ENCODE measurements at places on chromosomes 3 and 15.
A peak's percentile ranks its signal among the peaks of the same experiment; 100 is the strongest.

DNA sequence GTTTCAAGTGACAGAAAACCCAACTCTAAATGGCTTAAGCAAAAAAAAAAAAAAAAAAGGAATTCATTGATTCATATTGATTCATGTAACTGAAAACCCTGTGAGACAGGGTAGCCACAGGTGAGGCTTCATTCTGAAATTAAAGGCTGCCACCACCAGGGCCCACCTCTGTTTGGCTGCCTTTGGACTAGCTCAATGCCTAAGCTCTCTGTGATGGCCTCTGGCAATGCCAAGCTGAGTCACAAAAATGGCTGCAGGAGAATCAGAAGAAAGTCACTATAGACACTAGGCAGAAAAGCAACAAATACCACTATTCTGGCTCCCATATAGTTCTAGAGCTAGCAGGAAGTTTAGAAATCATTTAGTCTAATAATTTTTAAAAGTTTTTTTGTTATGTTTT lies 38.2 kb upstream of the GYG1 start:
- no peak for DNase-seq

DNA sequence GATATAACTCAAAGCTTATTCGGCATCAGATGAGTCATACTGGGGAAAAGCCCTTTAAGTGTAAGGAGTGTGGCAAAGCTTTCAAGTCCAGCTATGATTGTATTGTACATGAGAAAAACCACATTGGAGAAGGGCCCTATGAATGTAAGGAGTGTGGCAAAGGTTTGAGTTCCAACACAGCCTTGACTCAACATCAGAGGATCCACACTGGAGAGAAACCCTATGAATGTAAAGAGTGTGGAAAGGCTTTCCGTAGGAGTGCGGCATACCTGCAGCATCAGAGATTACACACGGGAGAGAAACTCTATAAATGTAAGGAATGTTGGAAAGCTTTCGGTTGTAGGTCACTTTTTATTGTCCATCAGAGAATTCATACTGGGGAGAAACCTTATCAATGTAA lies 7.5 kb downstream of the ZNF621 start:
- DNase-seq = no peak

- DNase-seq = no peak
Measured at GRCh38 chr3:99578339-99578970, 59.9 kb upstream of the COL8A1 start.

DNA sequence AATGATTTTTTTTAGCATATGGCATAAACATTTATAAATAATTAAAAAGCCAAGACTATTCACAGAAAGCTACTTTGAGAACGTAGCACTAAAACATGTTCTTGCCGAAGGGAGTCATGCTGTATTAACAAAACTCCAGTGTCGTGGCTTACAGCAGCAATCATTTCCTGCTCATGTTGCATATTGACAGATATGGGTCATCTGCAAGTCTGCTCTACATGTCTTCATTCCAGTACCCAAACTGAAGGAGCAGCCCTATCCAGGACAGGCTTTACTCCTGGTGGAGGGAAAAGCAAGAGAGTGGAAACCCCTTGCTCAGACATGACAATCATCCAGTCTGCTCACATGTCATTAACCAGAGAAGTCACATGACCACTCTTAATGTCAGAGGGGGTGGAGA lies 87.6 kb downstream of the NEK11 start:
- DNase-seq = no peak

- DNase-seq = no peak
Measured at GRCh38 chr3:71512544-71512943, 71.0 kb downstream of the FOXP1 start.

DNA sequence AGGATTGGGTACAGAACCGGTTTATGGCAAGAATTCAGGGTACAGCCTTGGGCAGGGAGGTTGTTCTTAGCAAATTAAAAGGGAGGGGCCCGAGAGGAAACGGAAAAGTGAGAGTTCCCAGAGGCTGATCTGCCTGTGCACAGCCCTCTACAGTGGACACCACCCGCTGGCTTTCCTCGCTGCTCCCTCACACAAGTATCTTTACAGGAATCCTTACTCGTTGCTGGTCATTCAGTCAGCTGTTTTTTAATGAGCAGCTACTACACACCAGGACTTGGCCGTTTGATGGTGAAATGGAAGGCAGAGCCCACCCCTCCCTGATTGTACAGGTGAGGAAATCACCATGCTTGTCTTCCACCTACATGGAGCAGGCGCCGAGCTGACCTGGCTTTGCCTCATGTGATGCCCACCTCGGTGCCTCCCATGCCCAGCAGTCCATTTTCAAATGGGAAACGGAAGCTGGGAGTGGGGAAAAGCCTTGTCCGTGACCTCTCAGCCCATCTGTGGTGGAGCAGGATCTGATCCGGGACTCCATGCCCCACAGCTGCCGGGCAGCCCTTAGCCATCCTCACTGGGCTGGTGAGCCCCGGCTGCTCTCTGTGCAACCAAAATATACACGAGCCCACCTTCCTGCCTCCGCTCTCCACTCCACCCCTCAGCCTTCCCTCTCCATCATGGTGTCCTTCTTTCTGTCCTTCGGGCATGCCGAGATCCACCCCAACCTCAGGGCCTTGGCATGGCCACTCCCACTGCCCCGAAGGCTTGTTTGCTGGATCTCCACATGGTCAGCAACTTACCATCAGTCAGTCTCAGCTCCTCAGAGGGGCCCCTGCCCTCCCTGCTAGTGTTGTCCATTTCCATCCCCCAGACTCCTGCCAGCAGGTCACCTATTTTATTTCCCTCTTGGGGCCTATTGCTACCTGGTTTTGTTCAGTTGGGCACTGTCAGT lies 33.3 kb upstream of the FGD5 start:
- DNase-seq = no peak

DNA sequence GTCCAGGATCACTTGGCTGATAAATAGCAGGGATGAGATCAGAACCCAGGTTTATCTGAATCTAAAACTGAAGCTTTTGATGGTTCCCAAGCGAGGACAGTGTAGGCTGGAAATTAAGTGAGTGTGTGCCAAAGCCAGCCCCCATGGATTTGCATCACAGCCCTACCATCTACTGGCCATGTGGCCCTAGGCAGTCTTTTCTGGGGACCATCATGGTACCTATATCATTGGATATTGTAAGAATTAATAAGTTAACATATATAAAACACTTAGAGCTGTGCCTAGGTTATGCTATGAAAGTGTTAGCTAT lies 32.8 kb upstream of the SSR3 start:
- DNase-seq = no peak

DNA sequence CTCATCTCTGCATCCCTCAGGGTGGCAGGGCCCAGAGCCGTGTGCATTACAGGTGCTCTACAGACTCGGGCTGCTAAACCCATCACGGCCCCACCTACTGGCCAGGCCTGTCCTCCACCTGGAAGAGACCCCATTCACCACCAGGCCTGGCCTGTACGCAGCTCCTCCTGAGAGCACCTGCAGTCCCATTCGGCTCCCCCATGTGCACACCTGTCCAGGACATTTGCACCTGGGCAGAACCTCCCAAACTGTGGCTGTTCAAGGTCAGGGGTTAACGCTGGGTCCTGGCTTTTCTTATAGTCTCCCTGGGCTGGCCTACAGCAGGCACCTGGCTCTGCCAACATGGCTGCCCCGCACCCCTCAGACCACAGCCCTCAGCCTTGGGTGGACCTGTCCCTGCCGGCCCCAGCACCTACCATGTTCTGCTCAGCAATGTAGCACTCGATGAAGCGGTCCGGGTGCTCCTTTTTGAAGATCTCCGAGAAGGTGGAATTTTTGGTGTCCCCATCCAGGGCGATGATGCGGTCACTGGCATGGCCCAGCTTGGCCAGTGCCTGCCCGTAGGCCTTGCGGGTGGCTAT lies 25.7 kb downstream of the TKT start:
- DNase-seq = no peak

GRCh38 chr15:88803241-88803919 lies at the start of gene ACAN:
Gene ACAN (plus strand): TSS chr15:88803436. CDS start chr15:88836207, 32,771 bp downstream.
- DNase-seq = no peak

DNA sequence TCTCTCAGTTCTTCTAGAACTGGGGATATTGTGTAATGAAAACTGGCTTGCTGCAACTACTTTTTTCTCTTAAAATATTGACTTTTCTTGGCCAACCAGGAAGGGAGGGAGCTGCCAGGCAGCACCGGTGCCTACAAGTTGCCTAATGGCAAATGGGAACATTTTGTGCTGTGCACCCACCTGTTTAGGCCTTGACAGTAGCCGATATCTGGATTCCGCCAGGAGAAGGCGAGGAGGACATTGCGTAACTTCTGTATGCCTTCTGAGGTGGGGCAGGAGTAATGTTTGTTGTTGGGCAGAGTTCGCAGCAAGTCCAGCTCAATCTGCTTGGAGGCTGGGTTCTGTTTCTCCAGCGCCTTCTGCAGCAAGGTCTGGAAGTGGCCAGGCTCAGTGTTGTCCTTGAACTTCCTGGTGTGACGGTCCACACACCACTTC lies 64.9 kb downstream of the TBC1D2B start:
- no peak for DNase-seq

GRCh38 chr3:63559884-63560283 lies 92.6 kb upstream of the SNTN start:
- DNase-seq = no peak

DNA sequence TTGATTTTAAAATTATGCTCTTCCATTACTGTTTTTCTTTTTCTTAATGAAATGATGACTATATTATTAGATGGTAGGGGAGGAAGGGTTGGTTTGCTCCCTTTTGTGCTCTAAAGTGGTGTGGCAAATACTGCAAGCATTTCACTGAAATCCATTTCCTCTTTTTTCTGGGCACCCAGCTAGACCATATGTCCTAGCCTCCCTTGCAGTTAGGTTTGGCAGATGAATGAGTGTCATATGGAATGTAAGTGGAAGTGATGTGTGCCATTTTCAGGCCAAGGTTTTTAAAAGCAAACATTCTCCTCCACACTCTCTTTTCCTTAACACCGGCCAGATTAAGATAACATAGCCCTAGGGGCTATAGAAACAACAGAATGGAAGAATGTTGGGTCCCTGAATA lies 363.0 kb downstream of the FGF12 start:
- DNase-seq = no peak

DNA sequence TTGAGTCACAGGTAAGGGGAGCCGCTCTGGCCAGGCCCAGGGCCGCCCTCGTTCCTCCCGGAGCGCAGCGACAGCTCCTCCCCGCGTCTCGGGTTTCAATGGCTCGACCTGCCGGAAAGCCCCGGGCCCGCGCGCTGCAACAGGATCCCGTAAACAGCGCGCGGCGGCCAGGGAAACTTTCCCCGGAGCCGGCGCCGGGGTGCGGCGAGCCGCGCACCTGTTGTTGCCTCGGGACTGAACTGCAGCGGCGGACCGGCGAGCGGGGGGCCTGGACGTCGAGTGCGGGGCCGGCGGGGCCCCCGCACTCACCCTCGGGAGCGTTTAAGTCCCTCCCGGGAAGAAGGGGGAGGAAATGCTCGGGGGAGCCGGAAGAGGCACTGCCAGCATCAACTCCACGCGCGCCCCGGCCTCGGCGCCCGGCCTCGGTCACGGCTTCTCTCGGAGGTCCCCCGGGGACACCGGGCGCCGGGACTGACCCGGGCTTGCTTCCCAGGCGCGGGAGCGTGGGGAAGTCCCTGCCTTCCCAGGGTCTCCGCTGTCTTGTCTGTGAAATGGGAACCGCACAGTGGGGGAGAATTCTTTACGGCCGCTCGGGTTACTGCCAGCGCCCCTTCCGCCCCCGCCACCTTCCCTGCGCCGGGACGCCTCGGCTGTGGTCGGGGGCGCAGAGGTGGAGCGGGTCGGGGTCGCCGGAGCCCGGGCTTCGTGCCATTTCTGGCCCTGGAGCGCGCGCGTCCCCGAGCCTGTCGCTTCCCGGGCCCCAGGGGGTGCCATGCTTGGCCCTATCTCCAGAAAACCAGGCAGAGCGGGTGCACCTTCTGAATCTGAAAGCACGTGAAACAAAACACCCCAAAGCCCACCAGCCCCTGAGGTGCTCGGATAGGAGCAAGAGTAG lies 7.5 kb upstream of the PGPEP1L start:
- DNase-seq = peak; percentile 15

DNA sequence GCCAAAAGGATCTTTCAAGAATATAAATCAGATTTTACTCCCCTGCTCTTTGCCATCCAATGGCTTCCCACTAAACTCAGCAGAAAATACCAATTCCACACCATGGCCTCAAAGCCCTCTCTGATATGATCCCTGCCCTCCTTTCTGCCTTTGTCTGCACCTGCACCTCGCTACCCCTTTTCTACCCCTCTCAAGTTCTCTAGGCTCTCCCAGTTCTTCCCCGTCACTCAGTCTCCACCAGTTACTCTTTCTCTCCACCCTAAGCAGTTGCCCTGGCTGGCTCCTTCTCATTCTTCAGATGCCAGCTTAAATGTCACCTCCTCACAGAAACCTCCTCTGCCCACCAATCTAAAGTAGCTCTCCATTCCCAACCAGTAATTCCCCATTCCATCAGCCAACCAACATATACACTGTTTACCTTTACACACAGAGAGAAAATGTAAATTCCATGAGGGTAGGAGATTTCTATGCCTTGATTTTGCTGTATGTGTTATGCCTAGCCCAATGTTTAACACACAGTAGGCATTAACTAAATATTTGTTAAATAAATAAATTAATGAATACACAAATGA lies 93.6 kb upstream of the LPP start:
- no peak for DNase-seq

DNA sequence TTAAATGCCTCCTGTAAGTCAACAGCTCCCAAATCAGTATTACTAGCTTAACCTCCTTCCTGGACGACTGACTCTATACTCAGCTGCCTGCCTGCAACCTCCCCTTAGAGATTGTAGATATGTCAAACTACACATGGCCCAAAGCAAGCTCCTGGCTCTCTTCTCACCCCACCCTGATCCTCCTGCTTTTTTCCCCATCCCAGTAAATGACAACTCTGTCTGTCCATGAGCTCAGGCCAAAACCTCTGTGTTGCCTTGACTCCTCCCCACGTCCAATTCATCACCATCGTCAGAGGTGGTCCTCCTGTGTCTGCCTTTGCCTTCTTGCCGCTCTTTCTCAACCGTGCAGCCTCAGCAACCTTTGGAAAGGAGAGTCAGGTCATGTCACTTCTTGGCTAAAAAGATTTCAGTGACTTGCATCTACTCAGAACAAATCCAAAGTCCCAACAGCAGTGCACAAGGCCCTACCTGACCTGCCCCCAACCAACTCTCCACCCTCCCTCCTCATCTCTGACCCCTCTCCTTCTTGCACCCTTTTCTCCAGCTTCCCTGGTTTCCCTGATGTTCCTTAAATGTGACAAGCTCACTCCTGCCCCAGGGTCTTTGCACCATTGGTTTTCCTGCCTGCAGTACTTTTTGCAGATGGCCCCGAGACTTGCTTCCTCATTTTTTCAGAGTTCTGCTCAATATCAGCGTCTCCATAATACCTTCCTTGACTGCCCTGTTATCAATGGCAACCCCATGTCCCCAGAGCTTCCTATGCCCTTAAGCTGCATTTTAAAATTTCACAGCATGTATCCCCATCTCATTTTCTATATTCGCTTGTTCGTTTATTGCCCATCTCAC lies 52.8 kb downstream of the LSM3 start:
- no peak for DNase-seq

DNA sequence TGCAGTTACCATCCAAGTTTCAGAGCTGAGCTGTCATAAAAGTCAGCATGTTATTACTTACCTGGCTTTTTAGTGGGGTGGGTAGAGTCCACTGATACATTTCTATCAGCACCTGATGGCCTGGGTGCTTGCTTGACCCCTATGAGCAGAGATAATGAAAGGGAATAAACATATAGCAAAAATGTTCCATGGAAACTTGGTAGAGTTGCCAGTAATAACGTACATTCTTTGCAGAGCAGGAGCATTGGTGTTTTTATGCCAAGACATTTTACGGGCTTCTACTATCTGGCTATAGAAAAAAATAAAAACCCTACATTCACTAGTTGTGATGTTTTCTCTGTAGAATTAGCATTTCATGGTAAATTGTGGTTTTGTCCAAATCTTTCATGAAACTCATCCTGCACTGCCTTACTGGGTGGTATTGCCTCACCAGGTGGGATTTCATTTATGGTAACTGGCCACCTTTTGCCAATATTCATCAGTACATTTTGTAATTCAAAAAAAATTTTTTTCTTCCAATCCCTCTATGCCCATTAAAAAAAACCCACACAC lies 70.9 kb downstream of the TFG start:
- no peak for DNase-seq

Data from activated CD4-positive, alpha-beta T cell treated with anti-CD3 and anti-CD28 coated beads, Interleukin-2, amount 50 U/mL, for 1 hour (primary cell).